ENCODE measurements at places on chromosomes 4 and X. TPM values are rescaled to one million over a fixed set of nuclear protein-coding genes. Genes with fewer than 3 reads are reported as not detected.

GABRQ gene
- total RNA-seq = 0.06 TPM

STPG2 gene
- total RNA-seq = 0.65 TPM

RPS6KA6 gene
- 15.3 TPM for total RNA-seq

BEND2 gene
- total RNA-seq = not detected

GAGE12F gene
- total RNA-seq = not detected

ABCG2 gene
- total RNA-seq = 3.5 TPM

GRCh38 chrX:110450050-110450449, 91.4 kb downstream of the RTL9 start:
- no peaks in the 10 kb centered on the region for H3K4me1 ChIP-seq
- no peak overlapping the region for H3K27ac ChIP-seq
- peak; percentile 82 for DNase-seq
- no peak overlapping the region for H3K4me3 ChIP-seq
- no peaks in the 10 kb centered on the region for H3K27me3 ChIP-seq
- H3K36me3 ChIP-seq = no peaks in the 10 kb centered on the region

DNA sequence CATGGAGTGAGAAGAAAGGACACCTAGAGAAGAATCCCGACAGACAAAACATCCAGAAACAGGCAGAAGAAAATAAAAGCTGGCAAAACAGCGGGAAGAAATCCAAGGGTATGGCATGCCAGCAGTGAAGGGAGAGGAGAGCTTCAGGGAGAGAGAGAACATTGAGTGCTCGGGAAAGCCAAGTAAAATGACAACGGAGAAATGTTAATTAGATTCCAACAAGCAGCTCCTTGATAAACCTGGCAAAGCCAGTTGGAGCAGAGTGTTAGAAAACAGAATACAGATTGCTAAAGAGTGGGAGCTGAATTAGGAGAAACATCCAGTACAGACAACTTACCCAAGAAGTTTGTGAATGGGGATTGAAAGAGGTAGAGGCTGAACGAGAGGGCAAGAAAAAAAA, 40.4 kb upstream of the MAOA start:
- H3K36me3 ChIP-seq = no peaks in the 10 kb centered on the region
- no peak for DNase-seq
- H3K4me3 ChIP-seq = no peak overlapping the region
- H3K27ac ChIP-seq = no peak overlapping the region

- H3K4me1 ChIP-seq = peaks cover 2% of the 10 kb centered on the region
- no peak overlapping the region for H3K4me3 ChIP-seq
- no peak for DNase-seq
- H3K36me3 ChIP-seq = no peaks in the 10 kb centered on the region
Measured at GRCh38 chr4:99205153-99205979, 13.7 kb downstream of the ADH6 start.

DNA sequence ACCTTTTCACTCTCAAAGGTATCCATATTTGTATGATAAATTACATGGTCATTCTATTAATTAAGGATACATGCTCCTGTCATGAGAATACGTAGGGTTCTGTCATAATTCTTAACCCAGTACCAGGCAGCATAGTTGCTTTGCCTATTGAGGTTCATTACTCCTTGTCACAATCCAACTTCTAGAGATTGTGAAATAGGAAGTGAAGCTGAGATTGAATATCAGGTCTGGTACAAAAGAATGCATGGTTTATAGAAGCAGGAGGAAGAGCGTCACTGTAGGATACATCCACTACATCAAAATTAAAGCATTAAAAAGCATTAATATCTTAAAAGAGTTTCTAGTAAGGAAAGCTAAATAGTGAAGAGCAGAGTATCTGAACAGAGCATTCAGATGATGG, 647.0 kb downstream of the IQCM start:
- H3K27ac ChIP-seq = no peak overlapping the region
- H3K36me3 ChIP-seq = no peaks in the 10 kb centered on the region
- no peak for DNase-seq

GRCh38 chrX:120456973-120457372, 12.1 kb downstream of the LAMP2 start:
- H3K4me3 ChIP-seq = no peak overlapping the region
- H3K36me3 ChIP-seq = no peaks in the 10 kb centered on the region
- no peaks in the 10 kb centered on the region for H3K27me3 ChIP-seq
- no peaks in the 10 kb centered on the region for H3K4me1 ChIP-seq
- H3K27ac ChIP-seq = no peak overlapping the region

DNA sequence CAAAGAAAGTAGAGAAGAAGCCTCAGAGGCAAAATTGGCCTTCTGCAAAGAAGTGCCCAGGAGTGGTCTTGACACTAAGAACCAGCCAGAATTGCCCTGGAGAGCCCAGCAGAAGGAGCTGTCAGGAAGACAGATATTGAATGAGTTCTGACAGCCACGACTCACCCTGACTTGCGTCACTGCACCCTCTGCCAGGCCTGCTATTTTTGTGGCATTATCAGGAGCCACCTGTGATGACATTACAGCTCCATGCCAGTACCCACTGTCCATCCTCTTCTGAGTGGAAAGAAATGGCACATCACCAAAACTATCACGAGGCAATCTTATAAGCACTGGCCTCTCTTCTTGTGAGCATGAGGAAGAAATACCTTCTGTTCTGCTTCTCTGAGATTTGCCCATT, 67.7 kb downstream of the SMIM20 start:
- H3K4me3 ChIP-seq = no peak overlapping the region
- no peak overlapping the region for H3K27ac ChIP-seq
- H3K4me1 ChIP-seq = no peaks in the 10 kb centered on the region
- H3K36me3 ChIP-seq = no peaks in the 10 kb centered on the region
- no peaks in the 10 kb centered on the region for H3K27me3 ChIP-seq

DNA sequence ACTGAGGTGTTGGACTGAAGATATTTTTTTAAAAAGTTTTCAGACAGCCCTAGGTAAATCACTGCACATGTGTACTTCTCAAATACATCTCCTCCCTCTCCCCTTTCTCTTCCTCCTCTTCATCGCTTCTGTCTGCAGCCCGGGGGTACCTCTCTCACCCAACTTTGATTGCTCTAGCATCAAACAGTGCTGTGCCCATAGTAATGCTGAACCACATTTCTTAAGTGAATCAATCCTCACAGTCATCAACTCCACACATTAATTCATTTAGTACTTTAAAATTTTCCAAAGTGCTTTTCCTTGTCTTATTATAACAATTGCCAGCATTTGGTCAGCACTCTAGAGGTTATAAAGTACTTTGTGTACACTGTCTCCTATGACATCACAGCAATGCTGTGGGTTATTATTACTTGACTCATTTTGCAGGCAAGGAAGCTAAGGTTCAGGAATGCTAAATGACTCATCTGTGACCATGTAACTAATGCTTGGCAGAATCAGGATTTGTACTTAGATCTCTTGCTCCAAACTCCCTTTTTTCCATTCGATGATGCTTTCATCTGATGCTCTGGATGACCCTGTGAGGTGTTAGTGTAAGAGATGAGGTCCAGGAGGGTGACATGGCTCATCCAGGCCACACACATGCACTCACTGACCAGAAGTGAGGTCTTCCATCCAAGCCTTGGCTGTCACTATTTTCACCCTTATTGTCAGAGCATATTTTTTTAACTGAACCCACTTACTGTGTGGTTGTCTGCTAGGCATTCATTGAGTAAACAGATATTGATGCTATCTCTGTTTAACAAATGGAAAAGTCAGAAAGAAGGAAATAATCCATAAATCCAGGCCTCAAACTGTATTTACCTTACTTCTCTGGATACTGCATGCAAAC, 58.8 kb downstream of the RHOH start:
- no peak overlapping the region for H3K27ac ChIP-seq
- no peaks in the 10 kb centered on the region for H3K27me3 ChIP-seq
- no peak overlapping the region for H3K4me3 ChIP-seq
- no peaks in the 10 kb centered on the region for H3K36me3 ChIP-seq

- H3K36me3 ChIP-seq = no peaks in the 10 kb centered on the region
- H3K4me3 ChIP-seq = no peak overlapping the region
- no peaks in the 10 kb centered on the region for H3K27me3 ChIP-seq
- H3K27ac ChIP-seq = no peak overlapping the region
Measured at GRCh38 chrX:68827848-68828624, 785 bp upstream of the EFNB1 start.

DNA sequence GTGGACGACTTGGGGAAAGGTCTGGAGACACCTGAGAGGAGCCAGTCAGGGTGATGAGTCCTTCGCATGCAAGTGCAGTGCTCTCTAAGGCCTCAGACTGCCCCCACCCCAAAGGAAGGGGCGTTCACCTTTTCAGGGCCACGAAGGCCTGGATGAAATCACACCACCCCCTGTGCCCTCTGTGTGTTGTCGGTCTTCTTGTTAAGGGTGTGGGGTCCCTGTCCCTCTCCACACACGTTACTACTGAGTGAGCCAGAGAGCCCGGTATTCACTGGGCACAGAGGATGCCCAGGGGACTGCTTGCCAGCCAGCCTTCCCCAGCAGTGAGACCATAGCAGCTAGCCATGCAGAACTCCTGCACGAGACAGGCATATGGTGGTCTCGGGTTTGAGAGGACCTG, 72.0 kb downstream of the MTMR1 start:
- H3K4me3 ChIP-seq = no peak overlapping the region
- no peaks in the 10 kb centered on the region for H3K4me1 ChIP-seq
- H3K36me3 ChIP-seq = no peaks in the 10 kb centered on the region
- DNase-seq = no peak

Measured in aorta (tissue), 5 donors.